Kasumi-1 (cell line): ENCODE measurements at places on chromosomes 7 and 10.

- peak; percentile 65 for DNase-seq
Measured at GRCh38 chr10:97718178-97718577, 4.6 kb downstream of the MARVELD1 start.

GRCh38 chr10:11902646-11903045 is 79.5 kb downstream of the PROSER2 start:
- no peak for DNase-seq

DNA sequence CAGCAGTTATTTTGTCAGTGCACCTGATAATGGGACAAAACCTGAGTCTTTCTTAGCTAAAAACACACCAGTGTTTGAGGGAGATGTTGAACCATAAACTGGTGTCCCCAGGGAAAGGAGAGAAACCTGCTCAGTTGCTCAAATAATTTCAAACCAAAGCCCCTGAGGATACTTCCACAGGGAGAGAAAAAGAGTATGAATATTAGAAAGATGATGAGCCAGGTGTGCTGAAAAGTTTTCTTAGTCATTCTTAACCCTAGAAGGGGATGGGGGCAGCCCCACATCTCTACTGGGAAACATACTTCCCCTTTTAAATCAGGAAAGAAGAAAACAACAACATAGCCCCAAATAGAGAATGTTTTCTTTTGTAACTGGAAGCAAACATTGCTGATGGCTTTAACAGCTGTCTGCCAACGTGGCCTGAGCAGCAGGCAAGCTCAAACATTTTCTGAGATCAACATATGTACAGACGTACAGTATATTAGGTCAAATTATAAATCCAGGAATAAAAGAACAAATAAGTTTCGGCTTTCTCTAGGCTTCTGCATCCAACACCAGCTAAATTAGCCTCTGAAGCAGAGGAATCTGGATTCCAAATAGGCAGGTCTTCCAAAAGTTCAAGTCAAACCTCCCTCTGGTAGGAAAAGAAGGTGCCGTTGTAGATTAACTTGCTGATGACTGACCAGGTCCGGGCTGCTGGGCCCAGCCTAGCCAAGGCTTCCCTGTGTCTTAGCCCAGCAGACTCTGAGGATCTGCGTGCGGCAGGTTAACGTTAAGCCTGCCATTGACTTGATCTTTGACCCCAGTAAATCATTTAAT is 30.5 kb upstream of the FBXW4 start:
- DNase-seq = no peak

GRCh38 chr10:93997546-93997945 is 3.8 kb downstream of the PLCE1 start:
- no peak for DNase-seq

GRCh38 chr10:127142136-127142535 is 54.3 kb downstream of the INSYN2A start:
- DNase-seq = no peak

DNA sequence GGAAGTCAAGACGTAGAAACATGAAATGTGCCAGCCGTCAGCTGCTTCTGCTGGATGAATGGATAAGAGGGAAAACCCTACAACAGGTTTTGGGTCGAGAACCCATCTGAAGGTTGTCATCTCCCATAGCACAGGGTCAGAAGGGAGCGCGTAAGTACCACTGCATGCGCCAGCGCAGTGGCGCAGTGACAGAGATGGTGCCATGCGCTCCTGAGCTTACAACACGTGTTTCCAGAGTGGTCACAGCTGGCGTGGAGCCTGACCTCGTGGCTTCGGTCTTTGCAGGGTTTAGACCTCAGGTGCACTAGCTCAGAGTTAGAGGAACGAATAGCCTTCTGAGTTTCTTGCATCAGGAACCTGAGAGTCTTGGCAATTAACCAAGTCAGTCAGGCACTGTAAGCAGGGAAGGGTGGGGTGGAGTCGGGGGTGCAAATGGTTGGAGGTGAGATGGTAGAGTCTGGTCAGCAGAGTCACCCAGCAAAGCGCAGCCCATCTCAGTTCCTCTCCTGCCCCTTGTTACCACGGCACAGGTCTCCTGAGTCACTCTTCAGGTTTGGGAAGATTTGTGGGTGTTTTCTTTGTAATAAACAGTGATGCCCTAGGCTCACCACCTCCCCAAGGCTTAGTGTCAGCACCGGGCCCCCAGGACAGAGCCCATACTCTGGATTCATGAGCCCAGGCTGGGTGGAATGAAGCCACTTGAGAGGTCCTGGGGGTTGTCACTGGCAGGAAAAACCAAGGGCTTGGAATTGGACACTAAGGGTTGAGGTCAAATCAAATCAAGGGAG is 84.1 kb upstream of the PPIF start:
- DNase-seq = no peak

- DNase-seq = no peak
Measured at GRCh38 chr7:105044449-105045070, 30.6 kb downstream of the KMT2E start.

GRCh38 chr7:155464183-155464582 is 6.3 kb downstream of the EN2 start:
- no peak for DNase-seq

GRCh38 chr7:774161-775109 is 47.4 kb upstream of the PRKAR1B start:
- no peak for DNase-seq

- DNase-seq = no peak
Measured at GRCh38 chr10:124527874-124528395, 66.3 kb downstream of the LHPP start.

GRCh38 chr10:55740110-55740509 is 620.9 kb downstream of the ZWINT start:
- no peak for DNase-seq

GRCh38 chr10:116919706-116920105 is 70.4 kb downstream of the ENO4 start:
- no peak for DNase-seq

DNA sequence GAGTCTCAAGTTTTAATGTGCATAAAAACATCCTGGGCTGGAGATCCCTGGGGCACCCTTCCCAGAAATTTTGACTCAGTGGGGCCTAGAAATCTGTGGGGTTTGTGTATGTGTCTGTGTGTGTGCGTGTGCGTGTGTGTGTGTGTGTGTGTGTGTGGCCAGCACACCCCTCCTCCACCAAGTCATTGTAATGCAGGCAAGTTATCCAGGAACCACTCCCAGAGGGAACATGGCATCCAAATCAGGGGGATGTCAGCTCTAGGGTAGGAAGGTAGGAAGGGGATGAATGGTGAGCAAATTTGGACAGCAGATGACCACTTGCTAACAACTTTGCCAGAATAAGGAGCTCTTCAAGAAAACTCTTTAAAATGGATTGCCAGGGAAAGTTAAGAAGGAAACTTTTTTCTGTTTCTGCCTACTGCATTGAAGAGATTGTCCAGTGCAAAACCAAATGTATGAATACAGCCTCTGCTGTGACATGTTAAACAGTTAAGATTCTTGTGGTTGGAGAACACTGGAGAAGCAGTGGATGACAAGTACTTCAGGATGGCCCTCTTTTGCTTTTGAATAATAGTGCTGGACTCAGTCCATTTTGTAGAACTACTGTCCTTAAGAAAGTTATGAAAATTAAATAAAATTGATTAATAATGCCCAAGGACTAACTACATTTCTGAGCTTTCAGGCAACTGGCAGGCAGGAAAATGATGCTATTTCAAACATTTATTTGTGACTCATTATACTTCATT is 12.3 kb downstream of the STAMBPL1 start:
- no peak for DNase-seq

DNA sequence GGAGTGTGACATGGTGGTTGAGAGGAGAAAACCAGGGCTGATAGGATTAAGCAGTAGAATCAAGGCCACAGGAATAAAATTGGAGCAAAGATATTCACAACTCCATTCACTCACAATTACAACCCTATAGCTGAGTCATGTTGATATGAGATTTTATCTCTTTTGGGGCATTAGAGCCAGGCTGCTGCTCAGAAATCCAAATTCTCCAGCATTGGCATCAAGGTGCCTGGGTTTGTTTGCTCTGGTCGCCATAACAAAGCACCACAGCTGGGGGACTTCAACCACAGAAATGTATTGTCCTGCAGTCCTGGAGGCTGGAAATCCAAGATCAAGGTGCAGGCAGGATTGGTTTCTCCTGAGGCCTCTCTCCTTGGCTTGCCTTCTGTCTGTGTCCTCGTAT is 52.5 kb upstream of the GRB10 start:
- no peak for DNase-seq

DNA sequence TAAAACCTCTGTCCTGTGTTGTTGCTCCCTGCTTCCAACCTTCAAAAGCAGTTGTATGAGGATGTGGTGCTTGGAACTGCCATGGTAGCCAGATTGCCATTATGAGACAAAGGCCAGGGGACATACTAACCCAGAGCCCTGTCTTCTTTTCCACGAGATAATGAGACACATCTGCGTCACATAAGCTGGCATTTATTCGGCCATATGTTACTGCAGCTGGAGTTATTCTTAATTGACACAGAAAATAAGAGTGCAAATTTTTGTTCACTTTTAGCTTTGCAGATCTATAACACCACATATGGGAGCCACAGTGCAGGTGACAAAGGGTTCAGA is 15.5 kb upstream of the PDLIM1 start:
- no peak for DNase-seq

- no peak for DNase-seq
Measured at GRCh38 chr10:95761939-95762492, 6.1 kb downstream of the ENTPD1 start.

DNA sequence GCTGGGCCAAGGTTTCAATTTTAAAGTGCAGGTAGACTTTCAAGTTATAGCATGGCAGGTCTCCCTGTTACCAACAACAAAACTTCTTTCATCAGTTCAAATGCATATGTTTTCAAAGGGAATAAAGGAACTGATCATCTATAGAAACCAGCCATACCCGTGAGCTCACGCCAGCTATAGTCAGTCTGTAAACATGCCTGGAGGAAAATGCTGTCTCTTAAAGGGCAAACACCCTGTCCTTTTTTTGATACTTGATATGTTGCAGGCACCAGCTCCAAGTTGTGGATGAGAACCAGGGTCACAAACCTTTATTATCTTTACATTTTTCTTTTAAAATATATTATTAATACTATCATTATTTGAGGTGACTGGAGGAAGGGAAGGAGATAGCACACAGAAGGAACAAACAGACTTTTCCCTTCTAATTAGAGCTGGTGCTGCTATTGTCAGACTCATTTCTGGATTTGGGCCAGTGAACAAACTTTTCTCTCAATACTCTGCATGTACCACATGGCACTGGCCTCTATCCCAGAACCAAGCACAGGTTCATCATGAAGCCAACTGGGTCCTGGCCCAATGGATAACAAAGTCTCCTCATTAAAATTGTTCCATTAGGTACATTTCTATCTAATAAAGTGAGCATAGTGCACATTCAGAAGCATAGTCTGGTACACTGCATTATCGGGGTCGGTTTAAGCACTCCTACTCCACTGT is 1102.4 kb downstream of the SORCS3 start:
- no peak for DNase-seq

- peak; percentile 23 for DNase-seq
Measured at GRCh38 chr10:21173802-21174714, 276.9 kb upstream of the NEBL start.
